ENCODE measurements at places on chromosomes 1 and 21.

GRCh38 chr21:34337741-34338140 is 26.1 kb upstream of the KCNE2 start:
- peak; percentile 46 for DNase-seq

DNA sequence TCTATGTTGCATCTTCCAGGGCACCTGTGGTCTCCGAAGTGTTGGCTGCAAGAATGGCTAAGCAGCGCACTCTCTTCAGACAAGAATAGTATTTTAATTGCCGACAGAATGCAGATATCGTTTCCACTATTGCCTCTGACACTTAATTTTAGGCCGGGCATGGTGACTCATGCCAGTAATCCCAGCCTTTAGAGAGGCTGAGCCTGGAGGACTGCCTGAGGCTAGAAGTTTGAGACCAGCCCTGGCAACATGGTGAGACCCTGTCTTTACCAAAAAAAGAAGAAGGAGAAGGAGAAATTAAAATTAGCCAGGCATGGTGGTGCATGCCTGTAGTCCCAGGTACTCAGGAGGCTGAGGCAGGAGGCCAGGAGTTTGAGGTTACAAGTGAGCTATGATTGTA is 306.9 kb downstream of the KIF26B start:
- DNase-seq = no peak

DNA sequence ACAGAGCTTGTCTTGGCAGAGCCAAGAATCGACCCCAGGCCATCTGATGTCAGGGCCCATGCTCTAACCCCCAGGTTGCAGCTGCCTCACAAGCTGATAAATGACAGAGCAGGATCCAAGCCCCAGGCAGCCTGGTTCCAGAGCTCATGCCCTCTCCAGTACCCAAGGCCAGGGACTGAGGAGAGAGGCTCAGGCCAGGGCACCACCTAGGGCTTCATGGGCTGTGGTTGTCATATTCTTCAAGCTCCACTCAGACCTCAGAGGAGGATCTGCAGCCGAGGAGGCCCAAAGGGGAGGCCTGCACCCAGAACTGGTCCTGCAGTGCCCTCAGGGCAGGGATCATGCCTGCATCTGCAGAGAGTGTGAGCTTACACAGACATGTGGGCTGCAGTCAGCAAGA is 301.1 kb downstream of the MATN1 start:
- no peak for DNase-seq

- no peak for DNase-seq
Observed at GRCh38 chr1:81129366-81129765, 671.4 kb upstream of the ADGRL2 start.

DNA sequence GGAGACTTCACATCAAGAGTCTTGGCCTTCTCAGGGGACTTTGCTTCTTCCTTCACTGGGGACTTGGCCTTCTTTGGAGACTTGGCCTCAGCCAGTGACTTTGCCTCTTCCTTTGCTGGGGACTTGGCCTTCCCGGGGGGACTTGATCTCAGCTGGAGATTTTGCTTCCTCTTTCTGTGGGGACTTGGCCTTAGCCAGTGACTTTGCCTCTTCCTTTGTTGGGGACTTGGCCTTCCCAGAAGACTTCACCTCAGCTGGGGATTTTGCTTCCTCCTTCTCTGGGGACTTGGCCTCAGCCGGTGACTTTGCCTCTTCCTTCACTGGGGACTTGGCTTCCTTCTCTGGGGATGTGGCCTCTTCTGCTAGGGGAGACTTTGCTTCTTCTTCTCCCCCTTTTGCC is 13.5 kb upstream of the CD2 start:
- no peak for DNase-seq

- DNase-seq = no peak
Observed at GRCh38 chr1:108556066-108556465, 3.8 kb upstream of the EEIG2 start.

GRCh38 chr1:25556791-25557476 is 13.5 kb downstream of the LDLRAP1 start:
- peak; percentile 46 for DNase-seq

- DNase-seq = no peak
Observed at GRCh38 chr1:234963904-234964702, 164.5 kb downstream of the TOMM20 start.

DNA sequence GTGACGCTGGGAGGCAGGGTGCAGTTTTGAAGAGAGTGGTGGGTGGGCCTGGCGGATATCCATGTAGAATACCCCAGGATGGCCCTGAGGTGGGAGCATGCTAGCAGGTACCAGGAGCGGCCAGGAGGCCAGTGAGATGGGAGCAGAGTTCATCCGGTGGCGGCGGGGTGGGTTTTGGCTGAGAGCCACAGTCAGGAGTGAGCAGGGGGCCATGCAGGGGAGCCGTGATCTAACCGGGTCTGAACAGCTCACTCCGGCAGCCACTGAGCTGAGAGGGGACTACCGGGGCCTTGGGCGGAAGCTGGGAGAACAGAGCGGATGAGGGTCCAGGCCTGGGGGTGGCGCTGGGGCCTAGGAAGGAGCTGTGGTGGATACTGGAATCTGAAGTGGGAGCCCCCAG is 47.6 kb upstream of the LRP8 start:
- DNase-seq = no peak
